ENCODE measurements at places on chromosomes 1 and 21.

GRCh38 chr1:14804626-14805025 is 206.1 kb downstream of the KAZN start:
- no peak for DNase-seq

DNA sequence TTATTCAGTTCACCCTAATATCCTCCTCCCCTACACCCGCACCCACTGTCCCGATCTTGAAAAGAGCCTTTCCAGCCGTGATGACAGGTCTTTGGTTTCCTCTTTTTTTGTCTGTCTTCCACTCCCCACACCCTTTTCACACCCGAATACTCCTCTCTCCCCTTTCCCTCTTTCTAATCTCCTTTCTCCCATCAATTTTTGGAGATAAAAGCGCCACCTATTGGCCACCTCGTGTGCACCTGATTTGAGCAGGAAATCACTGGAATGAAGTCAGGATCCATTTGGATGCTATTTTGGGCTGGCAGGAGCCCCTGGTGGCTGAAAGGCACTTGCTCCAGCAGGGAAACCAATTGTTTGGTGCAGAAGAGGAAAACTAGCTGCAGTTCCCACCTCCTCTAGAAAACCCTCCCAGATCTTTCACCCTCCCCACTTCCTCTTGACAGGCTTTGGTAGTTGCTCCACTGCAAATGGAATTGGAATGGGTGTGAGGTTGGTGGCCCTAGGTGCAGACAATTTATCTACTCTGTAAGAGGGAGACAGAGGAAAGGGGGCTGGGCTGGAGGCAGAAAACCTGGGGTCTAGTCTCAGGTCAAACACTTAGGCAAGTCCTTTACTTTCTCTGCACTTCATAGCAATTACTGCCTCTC is 8.4 kb downstream of the FOXE3 start:
- peak; percentile 61 for DNase-seq

DNA sequence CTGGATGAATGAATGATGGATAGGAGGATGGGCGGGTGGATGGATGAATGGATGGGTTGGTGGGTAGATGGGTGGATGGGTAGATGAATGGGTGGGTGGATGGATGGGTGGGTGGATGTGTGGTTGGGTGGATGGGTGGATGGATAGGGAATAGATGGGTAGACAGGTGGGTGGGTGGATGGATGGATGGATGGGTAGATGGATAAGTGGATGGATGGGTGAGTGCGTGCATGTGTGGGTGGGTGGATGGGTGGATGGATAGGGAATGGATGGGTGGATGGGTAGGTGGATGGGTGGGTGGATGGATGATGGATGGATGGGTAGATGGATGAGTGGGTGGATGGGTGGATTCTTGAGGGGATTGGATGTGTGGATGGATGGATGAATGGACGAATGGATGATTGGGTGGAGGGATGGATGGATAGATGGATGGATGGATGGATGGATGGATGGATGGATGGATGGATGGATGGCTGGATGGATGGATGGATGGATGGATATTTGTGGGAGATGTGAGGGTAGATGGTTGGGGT is 68.7 kb downstream of the SDC3 start:
- no peak for DNase-seq

GRCh38 chr1:157137046-157137407 is 1.2 kb downstream of the ETV3 start:
- peak; percentile 8 for DNase-seq

GRCh38 chr1:184986250-184986649 is 11.9 kb upstream of the NIBAN1 start:
- peak; percentile 32 for DNase-seq

GRCh38 chr1:8727809-8728213 is 89.6 kb downstream of the RERE start:
- peak; percentile 27 for DNase-seq

GRCh38 chr1:226111098-226111882 is 48.8 kb downstream of the H3-3A start:
- DNase-seq, result no peak

- DNase-seq, result peak; percentile 60
Observed at GRCh38 chr1:29708796-29709703, 472.7 kb downstream of the PTPRU start.

DNA sequence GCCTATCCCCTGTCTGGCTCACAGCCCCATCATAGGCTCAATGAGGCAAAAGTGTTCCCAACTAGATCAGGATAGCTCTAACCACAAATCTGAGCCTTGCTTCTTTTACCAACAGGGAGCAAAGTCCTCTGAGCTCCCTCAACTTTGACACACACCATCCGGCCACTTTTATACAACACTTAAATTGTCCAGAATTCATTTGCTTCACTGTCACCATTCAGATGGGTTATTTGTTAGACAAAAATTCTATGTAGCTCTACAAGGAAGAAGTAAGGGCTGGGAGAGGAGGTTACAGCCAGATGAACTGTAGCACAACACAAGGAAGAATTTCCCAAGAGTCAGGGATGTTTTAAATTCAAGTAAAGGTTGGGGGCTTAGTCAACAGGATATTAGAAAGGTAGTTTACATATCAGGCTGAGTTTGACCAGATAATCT is 50.8 kb downstream of the TGFBR3 start:
- DNase-seq, result no peak

- peak; percentile 19 for DNase-seq
Observed at GRCh38 chr1:26530895-26531598, 1.5 kb downstream of the RPS6KA1 start.

DNA sequence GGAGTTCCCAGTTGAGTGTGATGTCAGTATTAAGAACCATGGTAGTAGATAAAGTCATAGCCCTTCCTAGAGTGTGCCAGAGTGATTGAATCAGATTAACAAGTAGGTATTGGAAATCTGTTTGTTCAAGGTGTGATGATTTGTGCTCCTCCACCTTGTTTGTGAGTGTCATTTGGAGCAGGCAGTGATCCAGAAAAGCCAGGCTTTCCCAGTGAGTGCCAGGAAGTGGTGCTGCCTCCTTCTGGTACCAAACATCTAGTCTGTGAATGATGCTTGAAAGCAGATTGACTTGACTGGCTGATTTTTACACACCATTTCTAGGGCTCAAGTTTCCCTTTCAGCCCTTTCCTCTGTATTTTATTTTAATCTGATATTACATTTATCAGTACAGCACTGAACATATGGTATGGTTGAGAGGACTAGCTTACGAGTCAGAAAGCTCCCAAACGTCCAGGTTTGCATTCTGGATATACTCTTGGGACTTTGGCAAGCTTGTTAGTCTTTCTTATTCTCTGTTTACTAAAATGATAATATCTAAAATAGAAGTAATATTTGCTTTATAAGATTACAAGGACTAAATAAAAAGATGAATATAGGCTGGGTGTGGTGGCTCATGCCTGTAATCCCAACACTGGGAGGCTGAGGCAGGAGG is 100.7 kb downstream of the PATJ start:
- DNase-seq, result no peak

- DNase-seq, result peak; percentile 1
Observed at GRCh38 chr1:81053826-81054225, 746.9 kb upstream of the ADGRL2 start.

- peak; percentile 55 for DNase-seq
Observed at GRCh38 chr1:2314273-2314802, 77.0 kb downstream of the MORN1 start.

GRCh38 chr1:151146072-151146411 is 389 bp downstream of the SEMA6C start:
- DNase-seq, result no peak

GRCh38 chr1:241610056-241610815 is 29.9 kb downstream of the CHML start:
- peak; percentile 58 for DNase-seq

- DNase-seq, result no peak
Observed at GRCh38 chr1:32350785-32351398, 11.4 kb downstream of the FAM229A start.

GRCh38 chr1:153400244-153400643 is 9.4 kb upstream of the S100A8 start:
- DNase-seq, result peak; percentile 1

GRCh38 chr21:44548922-44549321 is 2.4 kb downstream of the KRTAP10-2 start:
- DNase-seq, result no peak

DNA sequence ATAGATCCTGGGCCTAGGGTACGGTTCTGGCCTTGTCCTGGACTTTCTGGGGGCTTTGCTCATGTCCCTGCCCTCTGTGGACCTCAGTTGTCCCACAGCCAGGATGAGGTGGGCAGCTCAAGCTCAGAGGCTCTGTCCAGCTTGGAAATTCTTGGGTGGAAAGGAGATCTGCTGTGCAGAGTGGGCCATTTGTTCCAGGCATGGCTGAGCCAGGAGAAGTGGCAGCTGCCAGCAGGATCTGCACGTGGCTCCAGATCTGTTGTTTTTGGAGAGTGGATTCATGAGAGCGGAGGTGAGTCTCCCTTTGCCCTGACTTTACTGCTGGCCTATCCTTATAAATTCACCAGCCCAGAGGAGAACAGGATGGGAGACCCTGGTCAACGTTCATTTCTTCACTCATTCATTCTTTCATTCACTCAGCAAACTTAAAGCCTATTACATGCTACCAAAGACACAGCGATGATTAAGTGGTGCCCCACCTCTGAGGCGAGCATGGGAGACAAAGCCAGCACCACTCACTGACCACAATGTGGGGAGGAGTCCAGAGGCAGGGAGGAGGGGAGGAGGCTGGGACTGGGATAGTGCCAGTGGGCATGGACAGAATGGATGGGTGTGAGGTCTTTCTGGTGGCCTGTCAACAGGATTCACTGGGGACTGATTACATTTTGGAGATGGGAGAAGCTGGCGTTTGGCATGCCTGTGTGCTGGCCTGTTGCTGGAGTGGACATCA is 205.1 kb downstream of the TRABD2B start:
- no peak for DNase-seq

- peak; percentile 92 for DNase-seq
Observed at GRCh38 chr1:6795661-6796060, 10.4 kb downstream of the CAMTA1 start.

DNA sequence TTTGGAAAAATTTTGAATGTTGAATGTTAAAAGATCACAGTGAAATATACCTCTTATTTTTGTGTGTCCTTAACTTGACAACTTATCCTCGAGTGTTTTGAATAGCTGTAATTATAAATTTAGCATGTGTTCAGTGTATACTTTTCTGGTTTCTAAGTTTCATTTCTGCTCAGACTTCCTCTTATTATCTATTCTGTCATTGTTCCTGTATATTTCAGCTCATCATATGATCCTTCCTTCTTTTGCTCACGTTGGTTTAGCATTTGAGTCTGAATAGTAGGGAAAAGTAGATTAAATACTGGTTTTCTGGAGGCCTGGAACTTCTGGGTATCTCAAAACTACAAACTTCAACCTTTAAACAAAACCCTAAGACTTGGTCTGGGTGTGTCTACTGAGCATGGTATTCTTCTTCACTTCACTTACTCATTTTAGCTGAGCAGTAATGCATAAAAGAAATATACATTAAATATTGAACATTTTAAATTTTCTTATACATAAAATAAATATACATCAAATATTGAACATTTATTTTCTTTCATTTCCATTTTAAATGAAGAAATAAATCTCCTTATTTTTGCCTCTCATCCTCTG is 3.3 kb upstream of the ATP6V1G3 start:
- DNase-seq, result no peak

DNA sequence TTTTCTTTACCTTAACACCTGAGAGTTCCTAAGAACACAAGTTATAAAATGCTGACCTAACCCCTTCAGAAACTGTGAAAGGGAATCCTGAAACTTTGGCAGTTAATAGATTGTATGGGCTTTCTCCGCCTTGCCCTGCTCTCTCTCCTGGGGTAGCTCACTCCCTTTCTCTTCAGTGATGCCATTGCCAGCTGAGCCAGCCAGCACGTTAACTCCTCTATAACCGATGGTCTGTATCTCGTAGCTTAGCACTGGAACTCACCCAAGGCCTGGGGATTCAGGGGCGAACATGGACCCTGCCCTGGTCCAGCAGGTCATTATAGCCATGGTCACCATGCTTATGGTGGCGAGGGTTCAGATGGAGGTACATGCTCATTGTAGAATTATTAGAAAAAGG is 40.7 kb downstream of the TRAPPC10 start:
- DNase-seq, result no peak

GRCh38 chr21:42263591-42264131 is 44.7 kb downstream of the ABCG1 start:
- peak; percentile 42 for DNase-seq

GRCh38 chr1:229116114-229116513 is 154.8 kb upstream of the RAB4A start:
- no peak for DNase-seq

DNA sequence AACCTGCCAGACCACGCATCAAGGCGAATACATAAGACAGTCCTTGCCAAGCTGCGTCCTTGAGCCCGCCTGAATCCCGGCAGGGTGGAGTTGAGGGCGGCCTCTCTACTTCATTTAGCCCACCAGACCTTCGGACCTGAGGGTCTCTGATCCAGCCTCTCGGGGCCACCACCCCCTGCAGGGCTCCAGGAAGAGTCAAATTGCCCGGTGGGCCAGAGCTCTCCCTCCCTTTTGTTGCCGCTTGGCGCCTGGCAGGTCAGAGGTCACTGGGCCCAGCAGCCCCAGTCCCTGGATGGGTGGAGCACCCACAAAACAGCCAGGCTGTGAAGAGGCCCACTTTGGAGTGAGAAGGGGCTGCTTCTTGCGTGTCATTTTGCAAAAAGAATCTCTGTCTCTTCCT is 9.0 kb downstream of the GNG4 start:
- DNase-seq, result no peak

- DNase-seq, result no peak
Observed at GRCh38 chr1:32186077-32186476, 6.6 kb downstream of the TXLNA start.

DNA sequence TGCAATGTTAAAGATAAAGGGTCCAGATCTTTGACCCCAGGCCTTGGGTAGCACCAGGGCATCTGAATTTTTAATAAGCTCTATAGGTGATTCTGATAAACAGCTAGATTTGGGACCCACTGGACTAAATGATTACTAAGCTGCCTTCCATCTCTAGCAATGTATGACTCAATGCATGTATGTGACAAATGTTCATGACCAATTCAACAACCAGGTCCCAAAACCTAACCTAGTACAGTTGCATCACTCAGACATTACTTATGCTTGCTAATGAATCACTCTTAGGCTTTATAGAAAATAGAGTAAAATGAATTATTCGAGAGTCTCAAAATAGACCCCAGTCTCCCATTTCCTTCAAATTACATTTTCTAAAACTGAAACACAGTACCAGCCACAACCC is 35.5 kb downstream of the RCAN1 start:
- DNase-seq, result peak; percentile 75

Measured in fibroblast of lung (primary cell).